RPMI7951 (cell line): ENCODE measurements at places on chromosomes 13 and 19.

- DNase-seq = no peak
These were observed 3.1 kb downstream of the SLC25A15 start for GRCh38 chr13:40792284-40793051.

GRCh38 chr19:31589109-31589508 is 239.9 kb upstream of the TSHZ3 start:
- DNase-seq = no peak

DNA sequence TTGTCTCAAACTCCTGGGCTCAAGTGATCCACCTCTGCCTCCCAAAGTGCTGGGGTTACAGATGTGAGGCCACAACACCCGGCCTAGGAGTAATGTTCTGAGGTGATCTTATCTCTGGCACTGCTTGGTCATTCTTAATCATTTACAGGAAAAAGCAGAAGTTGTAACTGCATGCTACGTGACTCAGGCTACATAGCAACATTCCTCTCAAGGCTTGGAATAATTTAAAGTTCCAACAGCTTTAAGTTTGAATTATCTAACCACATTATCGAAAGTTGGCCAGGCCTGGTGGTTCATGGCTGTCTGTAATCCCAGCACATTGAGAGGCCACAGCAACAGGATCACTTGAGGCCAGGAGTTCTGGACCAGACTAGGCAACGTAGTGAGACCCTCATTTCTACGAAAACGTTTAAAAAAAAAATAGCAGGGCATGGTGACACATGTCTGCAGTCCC is 3.9 kb upstream of the B9D2 start:
- DNase-seq = peak; percentile 94

GRCh38 chr19:798415-799075 is 1.3 kb downstream of the PTBP1 start:
- DNase-seq = no peak

DNA sequence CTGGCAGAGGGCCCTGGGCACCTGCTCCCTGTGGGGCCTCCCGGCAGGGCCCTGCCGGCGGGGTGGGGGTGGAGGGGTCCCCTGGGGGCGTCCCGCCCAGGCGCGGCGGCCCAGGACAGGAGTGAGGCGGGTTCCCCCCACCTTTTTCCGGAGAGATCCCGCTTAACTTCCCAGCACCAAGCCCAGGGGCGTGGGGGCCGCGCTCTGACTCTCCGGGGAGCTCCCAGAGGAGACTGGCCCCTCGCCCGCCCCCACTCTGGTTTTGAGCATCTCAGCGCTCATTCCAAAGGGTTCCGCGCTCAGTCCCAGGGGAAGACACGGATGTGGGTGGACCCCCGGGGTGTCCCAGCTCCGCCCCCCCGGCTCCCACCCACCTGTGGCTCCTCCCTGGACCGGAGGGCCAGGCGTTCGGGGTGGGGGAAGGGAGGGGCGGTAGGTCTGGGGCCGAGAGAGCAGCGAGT is 476 bp downstream of the C2CD4C start:
- no peak for DNase-seq

DNA sequence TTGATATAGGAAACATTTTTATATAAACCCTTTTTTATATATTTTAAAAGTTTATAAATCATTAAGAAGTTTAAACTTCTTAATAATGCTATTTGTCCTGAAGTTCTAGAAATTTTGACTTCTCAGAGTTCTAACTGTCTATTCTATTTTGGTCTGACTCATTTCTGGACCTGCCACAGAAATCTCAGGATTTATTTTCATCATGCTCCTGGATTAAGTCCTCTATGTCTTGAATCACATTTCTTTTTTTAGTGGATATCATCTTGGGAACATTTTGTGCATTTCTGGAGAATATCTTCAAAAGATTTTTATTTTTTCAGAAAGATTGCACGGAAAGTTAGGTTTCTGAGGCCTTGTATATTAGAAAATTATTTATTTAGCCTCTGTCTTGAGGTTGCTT is 289.1 kb downstream of the NDFIP2 start:
- DNase-seq = no peak

DNA sequence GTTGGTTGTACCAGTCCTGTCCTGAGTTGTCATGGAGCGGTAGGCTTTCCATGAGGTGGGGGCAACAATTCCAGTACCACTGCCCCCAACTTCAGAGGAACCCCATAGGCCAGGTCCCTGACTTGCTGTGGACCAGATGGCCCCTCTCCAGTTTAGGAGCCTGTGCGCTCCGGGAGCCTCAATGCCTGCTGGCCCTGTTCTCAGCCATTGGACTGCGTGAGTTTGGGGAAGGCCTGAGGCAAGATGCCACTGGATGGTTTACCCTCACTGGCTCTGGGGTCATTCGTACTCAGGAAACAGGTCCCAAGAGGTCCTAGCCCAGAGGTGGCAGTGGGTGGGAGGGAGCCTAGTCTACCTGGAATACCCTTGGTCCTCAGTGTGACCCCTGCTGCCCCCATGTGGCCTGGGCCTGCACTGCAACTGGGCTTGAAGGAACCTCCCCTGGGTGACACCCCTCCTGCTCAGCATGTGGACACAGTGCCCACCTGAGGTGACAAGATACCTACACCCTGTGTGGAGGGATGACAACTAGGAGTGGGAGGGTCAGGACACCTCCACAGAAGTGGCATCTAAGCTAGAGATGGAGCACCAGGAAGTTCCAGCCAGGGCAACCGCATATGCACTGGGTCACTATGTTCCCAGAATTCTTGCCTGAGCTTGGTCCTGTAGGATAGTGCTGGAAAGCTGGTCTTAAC is 6.0 kb upstream of the PRR19 start:
- peak; percentile 59 for DNase-seq
